Mesangial cell (primary cell): ENCODE measurements at places on chromosomes 5 and 9. TPM values are rescaled to one million over a fixed set of nuclear protein-coding genes. Genes with fewer than 3 reads are reported as not detected.

Gene COL23A1
- not detected in 2 replicates for total RNA-seq

Gene SPARC
- total RNA-seq: 980 and 2,047 TPM in 2 replicates

Gene IL6ST
- total RNA-seq: 64.1 and 72.5 TPM in 2 replicates

Gene ORM2
- not detected in 2 replicates for total RNA-seq

Gene IL31RA
- total RNA-seq: 0.38 and 1.1 TPM in 2 replicates

Gene LCN6
- not detected in 2 replicates for total RNA-seq
